ENCODE measurements at places on chromosomes 5 and 9. TPM values are rescaled to one million over a fixed set of nuclear protein-coding genes. Genes with fewer than 3 reads are reported as not detected.

Gene ADRA1B
- total RNA-seq = not detected

Gene SQSTM1
- total RNA-seq = 1,109 TPM

Gene MCC
- 50.8 TPM for total RNA-seq

Gene TMEM171
- 0.26 TPM for total RNA-seq

Gene GPR150
- 0.32 TPM for total RNA-seq

Gene TEX53
- total RNA-seq = not detected

Gene BAAT
- not detected for total RNA-seq

Gene FOXI1
- not detected for total RNA-seq

Gene PHF19
- 15.9 TPM for total RNA-seq

Gene ADAMTS19
- under 0.01 TPM for total RNA-seq

Gene ZNF367
- total RNA-seq = 0.09 TPM

Gene EIF4E1B
- not detected for total RNA-seq

Gene LCN15
- total RNA-seq = not detected

Gene IL4
- total RNA-seq = not detected

Data from bronchial smooth muscle cell (primary cell).